Stimulated activated naive CD8-positive, alpha-beta T cell treated with anti-CD3 and anti-CD28 coated beads, Interleukin-15, amount 100 ng/mL, for 72 hours (primary cell): ENCODE measurements at places on chromosomes 16 and 17.
A peak's percentile ranks its signal among the peaks of the same experiment; 100 is the strongest.

- DNase-seq, result no peak
Measured at GRCh38 chr16:53583401-53583800, 80.4 kb upstream of the AKTIP start.

GRCh38 chr17:48791128-48792032 lies 25.6 kb downstream of the TTLL6 start:
- DNase-seq, result peak; percentile 46

- no peak for DNase-seq
Measured at GRCh38 chr17:78459696-78460095, 81.2 kb downstream of the PGS1 start.

DNA sequence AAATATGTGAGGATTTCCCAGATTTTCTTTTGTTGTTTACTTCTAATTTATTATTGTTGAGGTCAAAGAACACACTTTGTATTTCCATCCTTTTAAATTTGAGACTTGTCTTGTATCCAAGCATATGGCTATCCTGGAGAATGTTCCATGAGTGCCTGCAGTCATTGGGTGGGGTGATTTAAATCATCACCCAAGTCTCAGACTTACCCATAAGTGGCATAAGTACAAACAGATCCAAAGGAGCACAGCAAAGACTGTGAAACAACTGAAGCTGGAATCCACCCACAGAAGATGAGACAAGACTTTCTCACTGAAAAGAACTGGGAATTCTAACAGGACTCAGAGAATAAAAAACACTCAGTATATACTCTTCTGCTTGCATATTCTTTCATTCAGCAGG lies 239.9 kb downstream of the CEP112 start:
- no peak for DNase-seq

DNA sequence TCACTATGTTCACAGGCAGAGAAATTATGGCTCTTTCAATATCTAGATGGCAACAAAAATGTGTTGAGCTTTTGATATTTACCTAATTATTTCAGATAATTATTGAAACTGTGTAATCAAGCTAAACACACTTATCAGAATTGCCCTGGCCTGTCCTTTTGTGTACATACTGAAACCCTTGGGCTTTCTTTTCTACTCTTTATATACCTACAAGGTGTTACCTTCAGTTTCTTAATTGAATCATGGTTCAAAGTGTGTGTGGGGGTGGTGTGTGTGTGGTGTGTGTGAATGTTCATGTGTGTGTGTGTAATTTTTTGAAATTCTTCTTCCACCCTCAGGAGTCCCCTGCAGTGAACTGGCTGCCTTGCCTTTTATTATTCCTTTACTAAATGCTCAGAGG lies 506.8 kb upstream of the SOX9 start:
- no peak for DNase-seq
